Esophagus mucosa (tissue), 1 donor: ENCODE measurements at places on chromosomes 2 and 18. TPM values are rescaled to one million over a fixed set of nuclear protein-coding genes. Genes with fewer than 3 reads are reported as not detected.

SCN2A gene
- total RNA-seq = 0.04 TPM

FOXI3 gene
- total RNA-seq = not detected

RBKS gene
- total RNA-seq = 4.5 TPM

VWC2L gene
- not detected for total RNA-seq

REG3A gene
- not detected for total RNA-seq

DNA sequence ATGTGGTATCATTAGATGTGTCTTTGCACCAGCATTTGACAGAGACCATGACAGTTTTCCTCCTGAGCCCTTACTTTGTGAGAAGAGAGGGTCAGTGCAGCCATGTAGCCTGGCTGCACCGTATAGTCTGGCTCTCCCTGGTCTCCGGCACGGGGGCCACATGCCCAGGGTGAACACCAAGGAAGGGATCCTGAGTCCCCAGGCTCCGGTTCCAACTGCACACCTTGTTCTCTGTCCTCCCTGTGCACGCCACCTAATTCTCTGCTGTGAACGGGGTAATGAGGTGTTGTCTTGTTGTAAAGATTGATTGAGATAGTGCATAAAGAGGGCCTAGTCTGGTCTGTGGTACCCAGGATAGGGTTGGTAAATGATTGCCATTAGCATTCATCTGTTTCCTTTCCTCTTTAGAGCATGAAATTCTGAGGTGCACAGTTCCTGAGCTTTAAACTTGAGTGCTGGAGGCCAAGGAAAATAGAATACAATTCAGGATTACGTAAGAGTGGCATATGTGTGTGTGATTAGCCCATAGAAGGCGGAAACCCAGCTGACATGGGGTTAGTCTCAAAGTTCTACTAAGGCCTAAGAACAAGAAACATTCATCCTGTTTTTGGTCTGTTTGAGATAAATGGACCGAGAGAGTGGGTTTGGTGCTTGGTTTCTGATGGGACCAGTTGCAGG lies 55.5 kb downstream of the NCK2 start:
- ATAC-seq = peak; percentile 33

DNA sequence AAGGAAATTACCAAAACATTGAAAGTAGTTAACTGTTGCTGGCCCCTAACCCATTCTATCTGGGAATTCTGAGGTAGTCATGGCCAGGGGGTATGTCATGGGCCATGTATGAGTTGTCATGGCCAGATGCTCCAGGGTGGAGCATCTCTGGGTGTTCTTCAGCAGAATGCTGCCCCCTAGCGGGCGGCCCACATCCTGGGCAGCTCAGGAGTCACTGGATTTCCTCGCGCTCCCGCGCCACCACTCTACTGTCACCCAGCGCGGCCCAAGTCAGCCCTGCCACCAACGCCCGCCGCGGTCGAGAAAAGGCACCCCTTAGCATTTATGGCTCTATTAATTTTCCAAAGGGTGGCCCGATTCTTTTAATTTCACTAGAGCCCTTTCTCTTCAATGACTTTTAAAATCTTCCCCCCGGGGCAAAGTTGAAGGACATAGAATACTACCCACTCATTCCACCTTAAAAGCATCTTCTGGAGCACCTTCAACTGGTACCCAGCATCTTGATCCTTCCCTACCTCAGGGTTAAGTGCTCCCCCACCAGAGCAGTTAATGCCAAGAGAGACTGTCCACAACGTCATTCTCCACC lies 41.6 kb downstream of the PKDCC start:
- ATAC-seq = peak; percentile 71

- no peak for ATAC-seq
These were observed 142.9 kb upstream of the ZSWIM2 start for GRCh38 chr2:186991766-186992417.

DNA sequence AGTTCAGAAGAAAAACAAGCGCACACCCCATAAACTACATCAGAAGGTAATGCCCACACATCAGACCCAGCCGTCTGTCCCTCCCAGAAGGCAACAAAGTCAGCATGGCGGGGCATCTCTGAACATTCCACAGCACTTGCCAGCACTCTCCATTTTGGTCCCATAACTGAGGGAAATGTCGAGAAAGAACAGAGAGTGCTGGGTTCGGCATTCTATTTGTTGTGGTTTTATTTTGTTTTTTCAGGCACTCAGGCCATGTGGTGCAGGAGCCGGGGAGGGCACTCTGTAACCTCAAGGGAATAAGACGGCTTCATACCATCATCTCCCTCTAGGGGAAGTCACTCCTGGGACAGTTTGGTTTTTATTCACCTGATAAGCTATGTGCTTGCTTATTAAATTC lies 156.0 kb downstream of the SEPTIN10 start:
- no peak for ATAC-seq

DNA sequence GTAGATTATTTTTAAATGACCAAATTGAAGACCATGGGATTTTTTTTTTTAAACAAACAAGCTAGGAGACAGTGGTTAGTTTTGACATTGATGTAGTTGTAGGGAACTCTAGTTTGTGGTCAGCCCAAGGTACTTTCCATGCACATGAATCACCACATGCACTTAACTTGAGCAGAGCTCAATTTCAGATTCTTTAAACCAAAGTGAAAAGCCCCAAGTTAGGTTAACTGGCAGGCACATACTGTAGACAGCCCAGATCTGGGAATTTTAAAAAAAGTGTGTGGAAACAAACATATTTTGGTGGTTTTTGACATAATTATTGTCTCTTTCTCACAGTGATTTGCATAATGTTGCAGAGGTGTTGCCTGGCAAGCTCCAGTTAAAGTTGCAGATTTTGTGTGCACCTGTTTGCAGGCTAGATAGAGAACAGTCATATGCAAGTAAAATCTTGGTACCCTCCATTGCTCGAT lies 88.4 kb downstream of the BCL2L11 start:
- ATAC-seq = peak; percentile 36

DNA sequence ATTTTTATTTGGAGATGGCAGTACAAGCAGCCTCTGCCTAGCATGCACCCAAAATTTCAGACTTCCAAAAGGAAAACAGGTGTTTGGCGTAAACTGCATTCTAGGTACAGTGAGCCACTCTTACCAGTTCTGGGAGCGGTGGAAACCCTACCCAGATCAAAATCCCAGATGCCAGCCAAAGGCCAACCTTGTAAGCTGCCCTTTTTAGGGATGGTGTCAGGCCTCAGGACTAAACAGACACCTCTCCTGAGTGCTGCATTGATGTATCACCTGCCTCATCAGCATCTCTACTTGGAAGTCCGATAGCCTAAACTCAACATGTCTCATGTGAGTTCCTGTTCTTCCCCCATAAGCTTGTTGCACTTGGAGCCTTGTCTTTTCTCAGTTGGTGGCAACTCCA lies 104.0 kb downstream of the MAP4K4 start:
- no peak for ATAC-seq

- ATAC-seq = no peak
These were observed 342.0 kb downstream of the HRH4 start for GRCh38 chr18:24802456-24802855.

DNA sequence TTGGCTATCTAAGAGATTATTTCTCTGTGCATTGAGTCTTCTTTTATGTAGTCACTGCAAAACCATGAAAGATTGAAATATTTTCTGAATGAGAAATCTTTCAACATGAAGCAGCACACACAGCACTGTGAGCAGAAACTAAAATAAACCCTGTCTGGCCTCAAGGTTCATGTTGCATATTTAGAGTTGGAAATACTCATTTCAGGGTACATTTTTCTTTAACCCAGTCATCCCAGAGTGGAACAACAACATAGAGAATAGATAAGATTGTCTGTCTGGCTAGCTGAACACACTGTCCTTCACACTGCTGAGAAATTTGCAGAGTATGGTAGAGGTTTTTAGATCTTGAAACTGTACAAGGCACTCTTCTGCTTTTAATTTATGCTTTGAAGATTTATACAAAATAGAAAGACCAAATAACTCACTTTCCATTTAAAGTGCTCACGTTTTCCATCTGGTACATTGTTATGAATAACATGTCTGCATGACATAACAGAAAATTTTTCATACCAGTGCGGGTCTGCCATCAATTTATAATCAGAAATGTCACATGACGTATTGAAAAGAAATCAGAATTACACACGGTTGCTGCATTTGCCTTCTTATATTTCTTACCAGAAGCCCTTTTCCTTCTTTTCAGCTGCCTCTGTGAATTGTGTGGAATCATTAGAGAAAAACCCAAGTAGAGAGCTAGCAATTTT lies 25.0 kb upstream of the FN1 start:
- no peak for ATAC-seq

DNA sequence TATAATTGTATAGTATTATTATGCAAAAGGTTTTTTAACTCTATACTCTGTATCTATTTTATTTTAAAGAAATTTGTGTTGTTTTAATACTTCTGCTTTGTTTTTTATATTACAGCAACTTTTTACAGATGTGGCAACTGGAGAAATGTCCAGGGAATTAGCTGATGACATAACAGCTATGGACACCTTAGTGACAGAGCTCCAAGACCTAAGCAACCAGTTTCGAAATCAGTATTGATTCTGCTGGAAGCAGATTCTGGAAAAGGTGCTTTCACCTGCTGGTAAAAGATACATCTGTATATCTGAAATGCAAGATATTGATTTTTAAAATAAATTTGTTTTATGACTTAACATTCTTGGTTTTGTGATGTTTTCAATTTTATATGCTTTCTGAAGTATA lies 126.1 kb upstream of the LTBP1 start:
- ATAC-seq = no peak

DNA sequence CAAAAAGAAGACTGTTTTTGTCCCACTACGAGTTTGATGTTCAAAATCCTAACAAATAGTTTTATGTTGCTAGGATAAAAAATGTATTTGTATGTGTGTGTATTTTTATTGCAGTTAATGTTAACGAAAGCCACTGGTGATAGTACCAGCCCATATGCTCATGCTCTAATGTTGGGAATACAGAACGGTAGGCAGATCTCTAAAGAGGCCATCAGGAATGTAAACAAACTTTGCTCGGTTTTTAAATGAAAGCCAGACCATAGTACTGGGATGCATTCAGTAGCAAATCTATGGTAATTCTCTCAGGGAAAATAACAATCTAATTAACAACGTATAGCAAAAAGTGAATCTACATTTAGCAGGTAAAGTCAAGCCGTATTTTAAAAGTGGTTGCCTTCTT lies 208.1 kb downstream of the NEDD4L start:
- ATAC-seq = no peak

GRCh38 chr2:186205254-186205911 lies 280.7 kb upstream of the ZC3H15 start:
- no peak for ATAC-seq

- no peak for ATAC-seq
These were observed 46.1 kb upstream of the PKDCC start for GRCh38 chr2:42001711-42002201.

DNA sequence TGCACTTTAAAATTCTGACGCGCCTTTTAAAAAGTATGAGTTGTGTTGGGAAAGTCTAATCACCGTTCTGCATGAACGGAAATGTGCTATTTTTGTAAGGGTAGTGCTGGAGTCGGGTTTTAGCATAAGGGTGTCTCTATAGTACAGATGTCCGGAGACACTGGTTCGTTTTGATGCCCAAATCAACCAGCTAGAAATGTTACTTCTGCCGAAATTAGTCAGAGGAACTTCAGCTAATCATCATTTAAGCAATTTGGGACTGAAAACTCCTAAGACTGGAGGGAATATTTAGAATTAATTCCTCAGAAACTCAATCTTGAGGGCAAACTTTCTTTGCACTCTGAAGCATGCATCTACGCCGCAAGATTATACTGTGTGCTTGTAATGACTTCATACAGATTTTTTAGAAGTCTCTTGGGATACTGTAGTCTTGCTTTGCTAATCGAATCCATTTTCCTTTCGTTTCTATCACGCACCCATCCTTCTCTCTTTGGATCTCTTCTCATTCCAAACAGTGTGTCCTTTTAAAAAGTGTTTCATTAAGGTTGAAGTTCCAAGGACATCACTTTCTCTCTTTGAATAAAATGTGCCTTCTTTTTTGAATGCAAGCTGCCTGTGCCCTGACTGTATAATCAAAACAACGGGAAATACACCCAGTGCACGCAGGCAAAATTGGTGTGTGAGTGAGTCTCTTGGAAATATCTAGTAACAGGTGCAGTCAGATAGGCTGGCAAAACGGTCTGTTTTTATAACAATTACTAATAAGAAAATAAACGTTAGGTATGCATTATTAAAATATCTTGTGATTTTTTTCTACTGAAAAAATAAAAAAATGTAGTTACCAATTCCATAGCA lies 270.9 kb upstream of the TCF4 start:
- no peak for ATAC-seq

GRCh38 chr18:39938676-39939608 lies 2016.1 kb upstream of the PIK3C3 start:
- ATAC-seq = no peak

DNA sequence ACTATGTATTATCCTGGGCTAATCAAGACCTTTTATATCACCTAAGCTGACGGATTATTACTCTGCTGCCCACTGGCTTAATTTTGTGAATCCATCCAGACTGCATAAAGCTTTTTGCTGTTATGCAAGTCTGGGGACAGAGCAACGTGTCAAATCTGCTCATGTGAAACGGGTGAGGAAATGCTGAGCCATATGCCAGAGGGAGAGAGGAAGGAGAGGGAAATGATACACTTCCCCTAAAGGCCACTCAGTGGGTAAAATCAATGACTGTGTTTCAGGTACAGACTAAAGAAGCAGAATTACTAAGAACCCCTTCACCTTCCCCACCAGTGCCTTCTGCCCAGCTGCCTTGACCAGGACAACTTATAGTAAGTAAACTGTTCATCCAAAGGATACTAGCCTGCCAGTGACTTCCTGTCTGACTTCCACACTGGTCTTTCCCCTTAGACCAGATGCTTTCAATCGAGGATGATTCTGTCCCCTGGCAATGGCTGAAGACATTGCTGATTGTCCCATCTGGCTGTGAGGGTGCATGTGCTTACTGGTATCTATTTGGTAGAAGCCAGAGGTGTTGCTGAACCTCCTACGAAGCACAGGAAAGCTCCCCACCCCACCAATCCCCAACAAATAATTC lies 43.0 kb downstream of the STAT1 start:
- ATAC-seq = no peak

DNA sequence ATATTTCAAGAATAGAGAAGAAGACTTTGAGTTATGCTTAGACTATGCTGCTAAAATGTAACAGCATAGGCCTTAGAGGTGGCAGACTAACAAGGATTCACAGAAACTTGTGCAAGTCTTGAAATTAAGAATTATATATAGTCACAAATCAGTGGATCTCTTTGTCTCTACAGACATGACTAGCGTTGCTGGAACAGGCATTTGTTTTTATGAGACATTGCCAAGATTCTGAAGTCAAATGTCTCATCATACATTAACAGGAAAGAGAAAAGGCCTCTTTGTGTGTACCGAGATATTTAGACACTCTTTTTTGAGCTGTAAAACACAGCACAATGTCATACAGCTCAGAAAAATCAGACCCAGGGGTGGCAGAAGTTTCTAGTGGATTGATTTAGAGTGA lies 207.1 kb downstream of the TMX3 start:
- ATAC-seq = no peak
